ENCODE measurements at places on chromosomes 13 and 19. TPM values are rescaled to one million over a fixed set of nuclear protein-coding genes. Genes with fewer than 3 reads are reported as not detected.

- no peak for DNase-seq
These were observed 219 bp upstream of the FSTL3 start for GRCh38 chr19:676007-676338.

VSTM2B gene
- not detected for total RNA-seq

- no peak for DNase-seq
These were observed 111.6 kb downstream of the RGCC start for GRCh38 chr13:41568972-41569351.

CPAMD8 gene
- total RNA-seq = 0.41 TPM

GRCh38 chr13:110698689-110699088 is 7.2 kb downstream of the CARS2 start:
- no peak for DNase-seq

ZNF525 gene
- total RNA-seq = 17.4 TPM

GRK1 gene
- 0.10 TPM for total RNA-seq

GPC5 gene
- total RNA-seq = 0.40 TPM

Data from activated naive CD4-positive, alpha-beta T cell treated with anti-CD3 and anti-CD28 coated beads for 36 hours (primary cell).